ENCODE measurements at places on chromosomes 12 and 14.

DNA sequence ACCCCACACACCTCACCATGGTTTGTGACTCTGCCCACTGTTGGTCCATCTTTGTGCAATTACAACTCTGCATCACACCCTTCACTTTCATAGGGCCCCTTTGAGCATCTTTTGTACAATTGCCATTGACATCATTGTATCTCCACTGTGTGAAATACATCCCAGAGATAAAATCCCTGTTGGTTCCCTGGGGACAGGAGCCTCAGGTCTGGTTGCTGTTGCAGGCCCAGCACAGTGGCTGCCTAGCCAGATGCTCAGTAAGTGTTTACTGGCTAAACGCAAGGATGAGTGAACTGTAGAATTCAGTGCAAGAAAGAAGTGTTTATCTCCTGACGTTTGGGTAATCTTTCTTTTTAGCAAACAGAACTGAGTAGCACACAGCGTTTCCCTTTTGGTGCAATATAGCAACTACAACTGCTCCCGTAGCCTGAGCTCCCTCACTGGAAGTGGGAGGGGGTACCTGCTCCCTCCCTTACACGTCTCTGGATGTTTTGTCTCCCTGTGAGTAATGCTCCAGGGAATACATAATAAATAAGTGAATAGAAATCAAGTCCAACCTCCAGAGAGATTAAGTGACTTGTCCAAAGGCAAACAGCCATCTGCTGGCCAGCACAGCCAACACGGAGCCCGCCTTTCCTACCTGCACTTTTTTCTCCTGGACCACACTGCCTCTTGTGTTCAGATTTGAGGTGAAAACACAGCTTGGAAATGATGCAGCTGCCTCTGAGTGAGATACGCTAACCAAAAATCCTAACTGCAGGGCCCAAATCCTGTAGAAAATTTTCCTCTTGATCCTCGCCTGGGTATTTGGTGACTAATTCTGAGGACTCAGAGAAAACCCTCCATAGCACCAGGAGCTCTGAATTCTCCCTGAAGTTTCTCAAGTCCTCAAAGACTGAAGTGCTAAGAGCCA is 27.4 kb downstream of the GALNT16 start:
- DNase-seq = no peak

- no peak for DNase-seq
These were observed 117.3 kb upstream of the MYF6 start for GRCh38 chr12:80590085-80590484.

DNA sequence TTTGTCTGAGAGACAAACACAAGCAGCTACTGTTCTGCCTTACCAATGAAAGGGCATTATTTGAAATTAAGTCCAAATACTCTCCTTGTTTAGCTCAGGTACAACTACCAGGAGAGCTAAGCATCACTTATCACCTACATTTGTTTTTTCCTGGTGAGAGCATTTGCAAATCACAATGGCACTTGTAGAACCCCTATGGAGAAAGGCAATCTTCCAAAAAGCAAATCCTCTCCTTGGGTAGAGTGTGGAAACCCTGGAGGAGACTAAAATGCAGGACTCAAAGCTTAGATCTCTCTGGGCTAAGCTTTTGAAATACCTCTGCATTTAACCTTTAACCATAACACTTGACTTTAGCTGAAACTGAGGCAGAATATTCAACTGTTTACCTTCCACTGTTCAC is 20.8 kb downstream of the GTSF1 start:
- no peak for DNase-seq

DNA sequence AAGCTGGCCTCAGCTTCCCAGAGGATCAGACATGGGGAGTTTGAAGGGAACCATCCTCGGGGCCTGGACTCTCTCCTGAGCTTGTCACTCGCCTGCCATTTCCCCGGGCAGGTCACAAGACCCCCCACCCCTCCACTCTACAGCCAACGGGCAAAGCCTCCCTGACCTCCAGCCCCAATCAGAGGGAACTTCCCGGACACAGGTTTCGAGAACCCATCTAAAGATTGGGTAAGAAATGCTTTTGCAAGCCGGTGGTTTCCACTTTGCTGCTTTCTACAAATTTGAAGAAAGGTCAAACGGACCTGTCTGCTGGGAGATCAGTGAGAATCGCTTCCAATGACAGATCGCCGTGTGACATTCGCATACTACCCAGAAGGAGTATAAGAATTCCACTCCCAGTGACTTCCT is 89.6 kb downstream of the SCARB1 start:
- DNase-seq = no peak

DNA sequence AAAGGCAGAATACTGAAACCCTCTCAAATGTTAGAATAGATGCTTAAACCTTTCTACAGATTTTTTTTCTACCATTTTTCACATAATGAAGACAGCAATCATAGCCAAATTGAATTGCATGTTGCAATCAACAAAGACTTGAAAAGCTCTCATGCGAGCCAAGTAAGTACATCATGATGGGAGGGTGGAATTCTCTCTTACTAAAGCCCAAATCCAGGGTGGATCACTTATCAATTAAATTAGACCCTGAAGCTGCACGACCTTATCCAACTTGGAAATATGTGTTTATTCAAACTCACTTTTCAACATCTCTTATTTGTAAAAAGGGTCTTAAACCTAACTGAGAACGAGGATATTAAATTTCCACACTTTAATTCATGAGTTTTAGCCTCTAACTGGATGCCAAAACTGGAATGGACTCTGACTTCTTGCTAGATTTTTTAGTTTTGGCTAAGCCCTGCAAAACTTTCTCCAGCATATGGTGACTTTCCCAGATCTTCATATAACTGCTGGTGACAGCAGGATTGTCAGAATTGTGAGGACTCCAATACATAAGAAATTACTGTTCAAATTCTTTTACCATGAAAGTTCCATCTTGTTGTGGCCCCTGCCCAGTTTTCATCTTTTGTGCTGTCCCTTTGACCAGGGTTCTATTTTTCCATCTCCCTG is 53.6 kb downstream of the HECTD4 start:
- no peak for DNase-seq

DNA sequence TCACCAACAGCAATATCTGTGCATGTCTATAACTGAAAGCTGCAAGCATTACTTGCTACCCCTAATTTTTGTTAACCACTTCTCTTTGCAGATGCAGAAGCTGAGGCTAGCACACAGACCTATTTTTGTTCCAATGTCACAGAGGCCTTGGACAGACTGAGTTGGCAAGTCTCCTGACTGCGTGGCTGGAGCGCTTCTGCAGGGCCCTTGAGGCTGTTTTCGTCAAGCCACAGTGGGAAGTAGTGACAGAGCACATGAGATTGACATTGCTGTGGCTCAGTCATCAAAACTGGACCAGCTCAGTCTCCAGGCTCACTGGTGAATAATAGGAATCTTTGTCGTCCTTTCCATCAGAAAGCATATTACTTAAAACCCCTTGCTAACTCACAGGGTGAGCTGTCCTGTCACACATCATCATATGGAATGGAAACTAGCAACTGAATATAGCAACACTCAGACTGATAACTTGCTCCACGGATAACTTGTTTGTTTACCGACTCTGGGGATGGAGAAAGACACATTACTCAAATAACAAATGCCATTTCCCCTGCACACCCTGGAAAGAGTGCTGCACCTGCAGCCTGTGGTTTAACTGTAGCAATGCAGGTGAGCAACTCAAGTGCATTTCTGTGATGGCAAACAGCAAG is 43.6 kb upstream of the DDX11 start:
- DNase-seq = no peak

DNA sequence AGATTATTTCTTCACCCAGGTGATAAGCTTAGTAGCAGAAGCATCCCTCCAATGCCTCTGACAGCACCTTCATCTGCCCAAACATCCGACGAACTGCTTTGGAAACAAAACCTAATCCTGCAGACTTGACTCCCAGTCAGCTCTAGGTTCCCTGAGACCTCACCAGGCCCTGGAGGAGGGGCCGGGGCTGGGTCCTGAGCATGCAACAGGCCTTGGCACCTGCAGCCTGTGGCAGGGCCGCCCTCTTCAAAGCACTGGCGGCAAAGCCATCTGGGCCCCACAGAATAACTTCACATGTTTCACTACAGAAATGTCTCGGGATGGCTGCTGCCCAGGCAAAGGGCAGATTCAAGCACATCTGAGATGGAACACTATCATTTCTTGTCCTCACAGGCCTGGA is 133.3 kb downstream of the PIWIL1 start:
- no peak for DNase-seq

GRCh38 chr14:70018713-70019211 is 139.5 kb downstream of the SMOC1 start:
- no peak for DNase-seq

- DNase-seq = no peak
These were observed 586.4 kb downstream of the AACS start for GRCh38 chr12:125651625-125652024.

DNA sequence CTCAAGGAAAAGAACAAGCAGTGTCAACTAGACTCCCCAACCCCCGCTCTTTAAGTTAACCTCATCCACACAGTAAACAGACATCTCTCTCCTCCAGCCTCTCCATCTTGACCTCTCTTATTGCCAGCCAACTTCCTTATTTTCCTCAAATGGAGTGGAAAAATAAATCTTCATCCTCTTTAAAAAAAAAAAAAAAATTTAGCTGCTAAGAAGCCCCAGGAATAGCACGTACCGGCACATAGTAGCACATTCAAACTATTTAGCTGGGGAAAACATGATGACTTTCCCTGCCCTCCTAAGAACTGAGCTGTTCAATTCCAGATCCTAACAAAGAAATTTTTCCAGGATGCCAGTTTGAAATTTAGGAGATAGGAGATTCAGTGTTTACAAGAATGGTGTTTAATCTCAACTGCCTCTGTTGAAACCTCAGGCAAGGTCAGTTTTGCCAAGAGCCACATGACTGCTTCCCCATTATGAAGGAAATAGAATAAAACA is 90.8 kb downstream of the EPS8 start:
- no peak for DNase-seq

DNA sequence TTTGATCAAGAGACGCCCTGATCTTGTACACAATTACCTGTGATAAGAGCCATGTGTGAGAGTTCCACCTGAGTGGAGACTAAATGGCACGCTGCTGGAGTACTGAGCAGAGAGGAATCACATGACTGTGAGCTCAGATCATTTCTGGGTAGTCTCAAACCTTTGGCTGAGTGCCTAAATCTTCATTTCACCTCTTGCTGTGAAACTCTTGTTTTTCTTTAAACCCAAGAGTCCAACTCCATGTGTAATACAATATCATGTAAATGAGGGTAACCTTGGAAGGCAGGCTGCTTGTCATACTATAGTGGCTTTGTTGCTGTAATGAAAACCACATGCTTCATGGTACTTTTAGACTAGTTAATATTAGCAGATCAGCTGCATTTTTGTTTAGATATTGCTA is 156.9 kb downstream of the CAND1 start:
- DNase-seq = no peak

- DNase-seq = no peak
These were observed 29.9 kb upstream of the TC2N start for GRCh38 chr14:91897106-91897701.

GRCh38 chr12:26153421-26154154 is 28.8 kb upstream of the BHLHE41 start:
- DNase-seq = no peak

- no peak for DNase-seq
These were observed 10.0 kb downstream of the LRCOL1 start for GRCh38 chr12:132600048-132601032.

GRCh38 chr12:29732191-29732590 is 51.6 kb downstream of the TMTC1 start:
- no peak for DNase-seq

DNA sequence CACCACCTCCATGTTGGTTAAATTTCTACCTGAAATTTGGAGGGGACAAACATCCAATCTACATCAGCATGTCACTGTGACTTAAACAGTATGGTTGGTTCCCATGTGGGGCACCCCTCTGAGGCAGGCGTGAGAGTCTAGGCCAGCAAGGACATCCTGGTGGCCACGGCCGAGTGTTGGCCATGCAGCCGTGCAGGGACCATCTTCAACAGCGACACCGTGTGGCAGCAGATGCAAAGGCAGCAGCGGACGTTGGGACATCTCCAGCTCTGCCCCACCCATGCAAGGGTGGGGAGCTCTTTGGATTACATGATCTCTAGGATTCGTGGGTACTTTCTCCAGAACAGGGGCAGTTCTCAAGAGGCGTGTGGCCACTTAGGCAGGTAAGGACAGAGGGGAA is 49.8 kb downstream of the NOC4L start:
- no peak for DNase-seq

DNA sequence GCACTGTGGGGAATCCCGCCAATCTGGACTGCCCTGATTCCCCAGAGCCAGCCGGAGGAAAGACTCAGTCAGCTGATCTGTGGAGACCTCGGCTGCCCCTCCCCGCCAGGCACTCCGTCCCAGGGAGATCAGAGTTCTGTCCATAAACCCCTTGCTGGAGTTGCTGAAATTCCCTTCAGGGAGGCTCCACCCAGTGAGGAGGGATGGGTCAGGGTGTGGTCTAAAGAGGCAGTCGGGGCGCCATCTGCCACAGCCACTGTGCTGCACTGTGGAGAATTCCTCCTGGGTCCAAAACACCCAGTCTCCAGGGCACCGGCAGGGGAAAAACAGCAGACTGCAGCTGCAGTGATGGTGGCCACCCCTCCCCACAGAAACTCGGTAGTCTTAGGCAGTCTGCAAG is 1922.3 kb upstream of the FLRT2 start:
- no peak for DNase-seq

- DNase-seq = peak; percentile 95
These were observed 768.5 kb downstream of the DIO2 start for GRCh38 chr14:79442786-79443185.

DNA sequence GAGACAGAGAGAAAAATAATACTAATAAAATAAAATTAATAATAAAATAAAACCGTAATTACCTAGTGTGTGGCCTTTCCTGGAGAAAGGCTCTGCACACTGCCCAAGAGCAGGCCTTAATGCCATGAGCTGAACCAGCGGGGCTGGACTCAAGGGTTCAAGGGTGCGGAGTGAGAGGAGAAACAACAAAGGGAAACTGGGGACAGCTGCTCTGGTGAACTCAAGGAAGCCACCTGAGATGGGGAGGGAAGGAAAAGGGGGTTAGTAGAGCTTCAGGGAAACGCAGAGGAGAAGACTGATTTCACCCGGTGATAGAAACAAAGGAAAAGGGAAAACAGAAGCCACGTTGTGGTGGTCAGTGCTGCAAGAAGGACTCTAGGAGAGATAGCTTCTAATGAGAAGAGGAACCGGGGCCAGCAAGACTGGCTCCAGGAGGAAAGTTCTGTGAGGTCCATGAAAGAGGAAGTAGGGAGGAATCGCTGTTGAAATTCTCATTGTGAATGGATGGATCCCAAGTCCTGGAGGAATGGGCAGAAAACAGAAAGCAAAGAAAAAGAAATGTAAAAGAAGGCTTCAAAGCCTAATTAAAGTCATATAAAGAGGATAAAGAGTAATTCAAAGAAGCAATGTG is 48.3 kb upstream of the BCL2L14 start:
- no peak for DNase-seq

- DNase-seq = no peak
These were observed 131.8 kb downstream of the ERC1 start for GRCh38 chr12:1122786-1123185.

- no peak for DNase-seq
These were observed 59.6 kb upstream of the LRTM2 start for GRCh38 chr12:1760566-1761382.
